H4 (cell line): ENCODE measurements at places on chromosomes 13 and 19. TPM values are rescaled to one million over a fixed set of nuclear protein-coding genes. Genes with fewer than 3 reads are reported as not detected.

PRKD2 gene
- 14.3 and 18.0 TPM in 2 replicates for total RNA-seq

DCT gene
- 0.14 and 0.27 TPM in 2 replicates for total RNA-seq

DPP9 gene
- total RNA-seq, result 27.7 and 47.5 TPM in 2 replicates

STARD13 gene
- 1.6 and 1.8 TPM in 2 replicates for total RNA-seq

C19orf44 gene
- total RNA-seq, result 6.7 and 7.7 TPM in 2 replicates

THSD8 gene
- not detected in 2 replicates for total RNA-seq

IGSF23 gene
- not detected in 2 replicates for total RNA-seq

ZNF772 gene
- 17.8 and 24.0 TPM in 2 replicates for total RNA-seq

CKM gene
- not detected in 2 replicates for total RNA-seq

NRTN gene
- total RNA-seq, result 0.06 and 0.23 TPM in 2 replicates

IZUMO4 gene
- 1.3 and 4.2 TPM in 2 replicates for total RNA-seq

OR7A10 gene
- not detected in 2 replicates for total RNA-seq

SIGLECL1 gene
- total RNA-seq, result 0.39 TPM in 1 of 2 replicates, not detected in the other

GPC5 gene
- total RNA-seq, result 1.0 and 1.5 TPM in 2 replicates

ATP4A gene
- total RNA-seq, result not detected in 2 replicates

ZNF836 gene
- 3.4 and 8.4 TPM in 2 replicates for total RNA-seq

SHISA7 gene
- total RNA-seq, result not detected in 2 replicates

HS6ST3 gene
- 1.6 and 2.4 TPM in 2 replicates for total RNA-seq

IGLON5 gene
- 0.72 and 1.2 TPM in 2 replicates for total RNA-seq

KIR3DL2 gene
- not detected in 2 replicates for total RNA-seq

SHFL gene
- 20.7 and 25.6 TPM in 2 replicates for total RNA-seq

ZNF581 gene
- 28.9 and 29.5 TPM in 2 replicates for total RNA-seq

KMT2B gene
- total RNA-seq, result 4.9 and 8.8 TPM in 2 replicates

FBXO27 gene
- total RNA-seq, result 2.2 and 4.5 TPM in 2 replicates

LILRB2 gene
- total RNA-seq, result not detected in 2 replicates

PTPRS gene
- total RNA-seq, result 47.4 and 63.8 TPM in 2 replicates

TMEM143 gene
- total RNA-seq, result 3.3 and 3.6 TPM in 2 replicates

SLC1A5 gene
- total RNA-seq, result 159 and 163 TPM in 2 replicates

ONECUT3 gene
- not detected in 2 replicates for total RNA-seq

PSG11 gene
- not detected in 2 replicates for total RNA-seq

NLRP7 gene
- total RNA-seq, result not detected in 2 replicates

GTF3A gene
- 126 and 169 TPM in 2 replicates for total RNA-seq

CYP2S1 gene
- total RNA-seq, result 3.0 and 4.1 TPM in 2 replicates

OR7A5 gene
- total RNA-seq, result not detected in 2 replicates

KIRREL2 gene
- 0.08 and 0.19 TPM in 2 replicates for total RNA-seq

ENOX1 gene
- total RNA-seq, result 0.64 and 0.86 TPM in 2 replicates

DNAAF3 gene
- 7.0 and 10.1 TPM in 2 replicates for total RNA-seq

CYP4F22 gene
- 0.04 TPM in 2 replicates for total RNA-seq

PSG7 gene
- total RNA-seq, result 0.06 and 0.14 TPM in 2 replicates

CYP2F1 gene
- not detected in 2 replicates for total RNA-seq

TTYH1 gene
- total RNA-seq, result not detected in 2 replicates

CYP2A6 gene
- not detected in 2 replicates for total RNA-seq

CEACAM1 gene
- total RNA-seq, result 0.35 TPM in 1 of 2 replicates, not detected in the other

KLK11 gene
- not detected in 2 replicates for total RNA-seq

BEST2 gene
- 0.06 TPM in 1 of 2 replicates, not detected in the other for total RNA-seq

SLC10A2 gene
- total RNA-seq, result not detected in 2 replicates

FAM216B gene
- total RNA-seq, result not detected in 2 replicates

ZNF44 gene
- 3.3 and 6.5 TPM in 2 replicates for total RNA-seq
